ENCODE measurements at places on chromosomes 6 and 20. TPM values are rescaled to one million over a fixed set of nuclear protein-coding genes. Genes with fewer than 3 reads are reported as not detected.

DNA sequence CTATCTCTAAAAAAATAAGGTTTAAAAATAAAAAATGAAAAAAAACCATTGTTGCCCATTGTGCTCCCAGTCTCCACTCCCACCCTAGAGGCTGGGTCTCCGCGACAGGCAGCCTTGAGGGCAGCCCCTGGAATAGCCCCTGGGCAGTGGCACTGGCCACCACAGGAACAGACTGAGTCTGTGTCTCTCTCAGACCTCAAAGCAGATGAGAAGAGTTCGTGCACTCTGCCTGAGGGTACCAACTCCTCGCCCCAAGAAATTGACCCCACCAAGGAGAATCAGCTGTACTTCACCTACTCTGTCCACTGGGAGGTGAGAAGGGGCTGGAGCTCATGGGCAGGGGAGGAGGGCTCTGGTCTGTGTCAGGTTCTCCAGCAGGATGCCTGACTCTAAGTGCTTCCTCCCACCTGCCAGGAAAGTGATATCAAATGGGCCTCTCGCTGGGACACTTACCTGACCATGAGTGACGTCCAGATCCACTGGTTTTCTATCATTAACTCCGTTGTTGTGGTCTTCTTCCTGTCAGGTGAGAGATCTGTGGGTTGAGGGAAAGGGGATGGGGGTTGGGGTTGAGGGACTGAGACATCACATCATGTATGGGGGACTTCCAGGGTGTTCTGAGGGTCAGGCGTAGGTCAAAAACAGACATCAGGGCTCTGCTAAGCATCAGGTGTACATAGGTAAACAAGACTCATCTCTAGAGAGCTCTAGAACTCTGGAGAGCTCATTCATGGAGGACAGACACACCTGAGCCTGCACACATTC is 35.6 kb downstream of the TM9SF4 start:
- DNase-seq: no peak

DNA sequence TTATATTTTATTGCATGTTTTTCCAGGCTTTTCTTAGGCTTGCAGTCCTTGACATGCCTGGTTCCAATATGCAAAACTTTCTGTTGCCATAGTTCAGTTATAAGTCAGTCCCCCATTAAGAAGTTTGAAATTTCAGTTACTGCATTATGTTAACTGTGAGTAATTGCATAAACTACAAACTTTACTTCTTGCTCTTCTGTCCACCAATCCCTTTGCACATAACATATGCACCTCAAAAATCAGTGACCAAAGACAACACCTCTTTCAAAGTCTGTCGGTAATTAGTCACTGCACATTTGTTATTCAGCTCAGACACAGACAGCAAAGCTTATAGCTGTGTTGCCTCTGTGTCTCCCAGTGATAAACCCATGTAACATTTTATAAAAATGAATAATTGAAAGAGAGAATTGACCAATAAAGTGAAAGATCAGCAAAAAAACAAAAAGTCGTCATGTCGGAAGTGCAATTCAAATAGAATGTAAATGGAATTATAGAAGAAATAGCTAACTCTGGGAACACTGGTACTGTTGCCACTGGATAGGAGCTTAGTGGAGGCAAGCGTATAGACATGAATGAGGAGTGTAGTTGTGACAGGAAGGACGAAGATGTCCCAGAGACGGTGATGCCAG is 50.3 kb upstream of the BTBD3 start:
- no peak for DNase-seq

Gene RFX6
- not detected for polyA plus RNA-seq

DNA sequence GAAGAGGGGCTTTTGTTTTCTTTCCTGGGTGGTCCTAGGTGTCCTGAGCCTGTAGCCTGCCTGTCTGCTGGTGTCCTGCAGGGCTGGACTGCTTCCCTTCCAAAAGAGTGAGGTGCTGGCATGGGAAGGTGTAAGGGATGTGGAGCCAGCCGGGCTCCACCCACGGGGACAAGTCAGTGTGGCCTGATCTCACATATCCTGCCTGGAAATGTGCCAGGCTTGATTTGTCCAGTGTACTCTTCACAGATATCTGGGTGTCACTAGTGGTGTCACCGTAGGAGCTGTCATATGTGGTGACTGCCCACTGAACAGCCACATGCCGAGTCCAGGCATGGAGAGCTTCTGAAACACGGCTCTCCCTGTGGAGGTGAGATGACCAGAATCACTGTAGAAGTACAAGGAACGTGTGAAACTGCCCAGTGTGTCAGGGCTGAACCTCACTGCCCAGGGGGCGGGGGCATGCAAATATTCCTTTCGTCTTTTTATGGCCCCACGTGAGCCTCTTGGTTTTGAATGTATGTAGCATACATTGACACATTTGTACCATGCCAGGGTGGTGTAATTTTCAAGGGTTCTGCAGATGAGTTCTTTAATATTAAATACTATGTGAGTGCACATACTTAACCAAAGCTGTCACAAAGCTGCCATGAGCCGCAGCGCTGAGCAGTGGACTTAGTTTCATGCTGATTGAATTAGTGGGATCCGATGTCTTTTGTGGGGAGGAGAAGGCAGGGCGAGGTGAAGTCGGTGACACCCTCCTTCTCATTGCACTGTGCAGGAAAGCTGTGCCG is 55.8 kb downstream of the CDH4 start:
- DNase-seq: no peak

Gene SDHAF4
- 14.8 TPM for polyA plus RNA-seq

DNA sequence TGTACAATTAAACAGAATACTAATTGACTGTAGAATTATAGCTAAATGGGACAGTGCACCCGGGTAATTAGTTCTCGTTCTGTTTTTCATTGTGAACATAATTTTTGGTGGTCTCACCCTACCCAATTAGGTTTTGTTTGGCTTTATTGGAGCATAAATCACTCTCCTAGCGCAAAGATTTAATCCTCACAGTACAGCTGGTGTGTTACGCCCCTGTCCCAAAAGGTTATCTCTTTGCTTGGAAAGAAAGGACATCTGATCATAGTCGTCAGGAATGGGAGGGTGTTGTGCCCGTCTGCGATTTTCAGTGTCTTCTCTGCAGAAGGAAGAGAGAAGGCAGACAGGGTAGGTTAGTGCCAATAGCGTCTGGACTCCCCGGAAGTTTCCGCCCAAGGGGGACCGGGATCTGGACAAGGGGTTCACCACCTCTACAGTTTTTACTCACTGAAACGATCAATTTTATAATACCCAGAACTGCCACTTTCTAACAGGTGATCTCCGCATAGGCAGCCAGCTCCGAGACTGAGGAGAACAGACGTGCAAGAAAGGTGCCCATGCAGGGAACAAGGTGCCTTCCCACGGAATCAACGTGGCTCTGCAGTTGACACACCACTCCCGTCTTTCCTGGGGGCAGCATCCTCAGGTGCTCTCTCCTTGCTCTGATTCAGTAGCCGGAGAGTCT is 617.4 kb upstream of the CDH4 start:
- DNase-seq: no peak

Gene PTPRA
- polyA plus RNA-seq: 37.4 TPM

All from muscle of leg (tissue), 16 donors.